ENCODE measurements at places on chromosomes 11 and 22.

GRCh38 chr11:96238563-96239135, 104.3 kb downstream of the MAML2 start:
- no peak for DNase-seq

DNA sequence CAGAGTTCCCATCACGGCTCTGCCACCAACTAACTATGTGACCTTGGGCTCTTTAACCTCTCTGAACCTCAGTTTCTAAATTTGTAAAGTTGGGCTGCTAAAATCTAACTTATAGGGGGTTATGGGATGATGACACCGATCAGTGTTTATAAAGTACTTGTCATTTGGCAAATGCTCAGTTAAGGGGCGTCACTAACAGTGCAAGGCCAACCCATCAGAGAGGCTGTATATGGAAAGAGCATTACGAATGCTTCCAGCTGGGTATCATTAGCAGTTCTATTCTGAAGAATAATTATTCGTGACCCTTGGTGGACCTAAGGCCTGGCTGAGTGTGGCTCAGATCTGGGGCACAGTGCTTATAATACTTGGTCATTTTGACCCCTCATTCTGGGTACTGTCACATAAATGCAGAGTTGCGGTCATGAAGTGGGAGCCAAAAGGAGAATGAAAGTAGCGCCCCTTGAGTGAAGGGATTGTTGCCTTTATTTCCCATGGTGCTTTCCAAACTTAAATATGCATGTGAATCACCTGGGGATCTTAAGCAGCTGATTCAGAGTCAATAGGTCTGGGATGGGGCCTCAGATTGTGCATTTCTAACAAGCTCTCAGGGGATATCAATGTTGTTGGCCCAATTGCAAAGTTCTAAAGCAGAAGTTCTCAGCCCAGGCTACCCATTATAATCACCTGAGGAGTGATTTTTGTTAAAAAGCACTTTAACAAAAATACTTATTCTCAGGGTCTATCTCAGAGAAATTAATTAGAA, 115.8 kb downstream of the CSNK2A3 start:
- DNase-seq, result no peak

DNA sequence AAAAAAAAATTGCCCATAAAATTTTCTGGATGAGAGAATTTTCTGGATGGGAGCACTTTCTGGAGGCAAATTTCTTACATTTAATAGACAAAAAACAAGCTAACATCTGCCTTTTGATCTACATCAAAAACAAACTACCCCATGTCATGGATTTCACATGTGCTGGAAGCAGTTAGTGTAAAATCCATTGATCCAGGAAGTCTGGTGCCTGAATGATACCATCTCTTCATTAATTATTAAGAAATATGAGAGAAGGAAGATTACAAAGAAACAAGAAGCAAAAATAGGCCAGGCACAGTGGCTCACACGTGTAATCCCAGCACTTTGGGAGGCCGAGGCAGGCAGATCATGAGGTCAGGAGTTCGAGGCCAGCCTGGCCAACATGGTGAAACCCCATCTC, 53.2 kb upstream of the FAM181B start:
- no peak for DNase-seq

DNA sequence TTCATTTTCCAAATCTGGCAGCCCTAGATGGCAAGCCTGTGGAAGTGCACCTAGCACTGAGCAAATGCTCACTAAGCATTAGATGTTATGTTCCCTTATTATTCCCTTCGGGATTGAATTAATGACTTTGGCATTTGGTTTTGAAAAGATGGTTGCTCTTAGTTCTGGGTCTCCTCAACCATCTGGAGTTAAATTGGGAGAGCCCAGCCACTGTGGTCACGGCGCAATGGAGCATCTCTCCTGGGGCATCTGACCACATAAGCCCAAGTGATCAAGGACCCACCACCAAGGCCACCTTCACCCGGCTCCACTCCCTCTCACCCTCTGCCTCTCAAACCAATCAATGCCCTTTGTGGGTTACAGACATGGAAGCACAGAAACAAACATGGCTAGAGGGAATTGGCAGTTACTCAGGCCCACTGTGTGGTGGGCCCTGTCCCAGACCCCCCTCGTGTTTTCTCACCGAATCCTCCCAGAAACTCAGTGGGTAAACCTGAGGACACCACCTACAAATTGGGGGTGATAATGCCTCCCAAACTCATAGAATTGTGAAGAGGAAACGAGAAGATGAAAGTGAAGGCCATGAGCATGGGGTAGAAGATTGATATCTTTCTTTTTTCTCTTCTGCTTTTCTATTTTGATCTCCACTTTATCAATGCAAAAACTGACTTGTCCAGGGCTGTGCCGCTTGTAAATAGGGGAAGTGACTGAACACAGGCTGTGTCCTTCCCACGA, 52.2 kb downstream of the IRAG1 start:
- DNase-seq, result no peak

GRCh38 chr11:44680982-44681597, 45.7 kb upstream of the TSPAN18 start:
- DNase-seq, result peak; percentile 9

DNA sequence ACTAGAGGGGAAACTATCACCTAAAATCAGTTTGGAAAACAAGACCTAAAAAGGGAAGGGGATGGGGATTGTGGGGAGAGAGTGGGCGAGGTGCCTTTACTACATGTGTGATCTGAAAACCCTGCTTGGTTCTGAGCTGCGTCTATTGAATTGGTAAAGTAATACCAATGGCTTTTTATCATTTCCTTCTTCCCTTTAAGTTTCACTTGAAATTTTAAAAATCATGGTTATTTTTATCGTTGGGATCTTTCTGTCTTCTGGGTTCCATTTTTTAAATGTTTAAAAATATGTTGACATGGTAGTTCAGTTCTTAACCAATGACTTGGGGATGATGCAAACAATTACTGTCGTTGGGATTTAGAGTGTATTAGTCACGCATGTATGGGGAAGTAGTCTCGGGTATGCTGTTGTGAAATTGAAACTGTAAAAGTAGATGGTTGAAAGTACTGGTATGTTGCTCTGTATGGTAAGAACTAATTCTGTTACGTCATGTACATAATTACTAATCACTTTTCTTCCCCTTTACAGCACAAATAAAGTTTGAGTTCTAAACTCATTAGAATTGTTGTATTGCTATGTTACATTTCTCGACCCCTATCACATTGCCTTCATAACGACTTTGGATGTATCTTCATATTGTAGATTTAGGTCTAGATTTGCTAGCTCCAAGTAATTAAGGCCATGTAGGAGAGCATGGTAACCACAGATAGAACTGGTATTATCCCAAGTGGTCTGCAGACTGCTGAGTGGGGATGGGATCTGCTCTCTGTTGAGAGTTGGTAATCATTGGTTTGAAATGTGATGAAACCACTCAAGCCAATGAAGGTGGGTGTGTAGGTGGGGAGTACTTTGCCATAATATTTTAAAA, 3.6 kb downstream of the NEAT1 start:
- DNase-seq, result no peak

GRCh38 chr22:19442166-19442565, 5.3 kb downstream of the C22orf39 start:
- DNase-seq, result no peak

GRCh38 chr11:46198245-46199240, 77.3 kb upstream of the PHF21A start:
- DNase-seq, result no peak

GRCh38 chr11:7449211-7449840, 36.0 kb upstream of the OLFML1 start:
- no peak for DNase-seq

DNA sequence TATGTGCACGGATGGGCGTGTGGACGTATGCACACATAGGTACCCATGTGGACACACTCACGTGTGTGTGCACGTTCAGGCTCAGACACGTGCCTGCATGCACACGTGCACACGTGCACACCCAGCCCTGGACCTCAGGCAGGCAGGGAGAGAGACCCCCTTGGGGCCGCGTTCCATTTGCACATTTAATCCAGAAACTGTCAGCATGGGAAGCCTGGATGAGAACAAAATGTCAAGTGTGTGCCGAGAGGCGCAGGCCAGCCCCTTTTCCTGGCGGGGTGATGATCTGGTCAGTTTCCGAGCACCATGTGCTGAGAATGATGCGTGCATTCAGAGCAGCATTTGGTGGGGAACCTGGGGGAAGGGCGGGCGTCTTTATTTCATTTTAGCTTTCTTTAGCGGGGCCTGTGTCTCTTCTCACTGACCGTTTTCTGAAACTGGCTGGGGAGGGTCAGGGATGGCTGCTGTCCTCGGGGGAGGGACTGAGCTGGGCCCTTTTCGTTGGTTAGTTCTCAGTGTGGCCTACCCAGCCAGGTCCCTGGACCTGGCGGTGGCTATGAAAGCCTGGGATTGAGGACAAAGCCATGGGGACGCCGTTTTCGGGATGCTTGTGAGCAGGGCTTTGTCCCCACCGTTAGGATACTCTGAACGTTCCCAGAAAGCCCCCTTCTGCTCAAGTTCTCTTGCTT, 96.3 kb downstream of the KCNQ1 start:
- no peak for DNase-seq

- DNase-seq, result no peak
These were observed 8.0 kb upstream of the ESAM start for GRCh38 chr11:124769806-124770774.

Measured in activated CD4-positive, CD25-positive, alpha-beta regulatory T cell treated with anti-CD3 and anti-CD28 coated beads, Interleukin-2, amount 50 U/mL, for 16 hours (primary cell).